ENCODE measurements at places on chromosomes 2 and 18.

GRCh38 chr2:237159006-237159911, 73.6 kb downstream of the COPS8 start:
- DNase-seq = no peak

- no peak for DNase-seq
Measured at GRCh38 chr2:86199834-86200177, 549 bp downstream of the MRPL35 start.

GRCh38 chr2:215907147-215907546, 106.2 kb downstream of the MREG start:
- DNase-seq = no peak

- no peak for DNase-seq
Measured at GRCh38 chr18:74316257-74317170, 875 bp downstream of the C18orf63 start.

DNA sequence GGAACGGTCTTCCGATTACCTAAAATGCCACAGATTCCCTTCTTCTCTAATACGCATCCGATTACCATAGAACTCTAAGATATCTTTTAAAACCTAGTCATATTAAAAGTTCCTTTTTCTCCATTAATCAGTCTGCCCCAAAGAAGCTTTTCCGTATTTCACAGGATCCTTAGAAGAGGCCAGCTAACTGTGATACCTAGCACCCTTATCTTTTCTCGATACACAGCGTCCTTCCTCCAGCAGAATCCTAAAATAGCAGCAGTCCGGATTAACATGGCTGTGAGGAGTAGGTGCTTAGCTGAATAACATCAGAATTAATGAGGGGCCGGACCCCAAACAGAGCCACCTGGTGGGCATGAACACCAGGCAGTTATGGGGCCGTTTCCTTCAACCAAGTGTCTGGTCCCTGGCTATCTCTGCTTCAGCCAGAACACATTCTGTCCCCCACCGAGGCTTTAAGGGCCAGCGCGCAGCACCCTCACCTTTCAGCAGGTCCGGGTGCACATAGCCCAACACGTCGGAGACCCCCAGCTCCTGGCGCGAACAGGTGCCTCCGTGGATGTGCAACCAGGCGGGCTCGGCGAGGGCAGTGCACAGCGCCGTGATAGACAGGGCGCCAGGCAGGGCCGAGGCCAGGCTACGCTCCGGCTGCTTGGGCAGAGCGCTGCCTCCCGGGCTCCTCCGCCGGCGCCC, 995 bp downstream of the TMEM127 start:
- peak; percentile 27 for DNase-seq
